Activated naive CD4-positive, alpha-beta T cell treated with anti-CD3 and anti-CD28 coated beads for 36 hours (primary cell): ENCODE measurements at places on chromosomes 1 and 21.

DNA sequence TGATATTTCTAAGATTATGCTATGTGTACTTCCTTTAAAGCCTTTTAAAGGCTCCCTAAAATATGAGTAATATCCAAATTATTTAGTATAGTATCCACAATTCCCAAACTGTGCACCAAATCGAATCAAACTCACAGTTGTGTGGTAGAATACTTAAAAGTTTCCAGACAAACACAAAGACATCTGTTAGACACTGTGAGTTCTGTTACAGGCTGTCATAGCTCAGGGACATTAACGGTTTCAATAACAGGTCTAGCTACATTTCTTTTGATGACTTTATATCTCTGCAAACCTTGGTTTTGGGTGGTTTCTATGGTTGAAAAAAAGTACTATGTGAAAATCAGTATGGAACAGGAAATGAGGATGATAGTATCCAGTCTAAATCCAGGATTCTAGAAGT, 36.9 kb upstream of the NEK7 start:
- no peaks in the 10 kb centered on the region for H3K27me3 ChIP-seq
- no peak overlapping the region for H3K4me3 ChIP-seq
- H3K27ac ChIP-seq = no peak overlapping the region

- no peak overlapping the region for H3K4me3 ChIP-seq
- no peak overlapping the region for H3K27ac ChIP-seq
- H3K36me3 ChIP-seq = no peaks in the 10 kb centered on the region
- peaks cover 49% of the 10 kb centered on the region for H3K27me3 ChIP-seq
- DNase-seq = no peak
- no peaks in the 10 kb centered on the region for H3K4me1 ChIP-seq
These were observed 14.1 kb downstream of the ZNF697 start for GRCh38 chr1:119634016-119634415.

- DNase-seq = no peak
- peaks cover 22% of the 10 kb centered on the region for H3K27me3 ChIP-seq
- H3K36me3 ChIP-seq = no peaks in the 10 kb centered on the region
These were observed 311.1 kb downstream of the AJAP1 start for GRCh38 chr1:4965346-4966075.

GRCh38 chr1:220189750-220190347, 82.4 kb downstream of the RAB3GAP2 start:
- H3K4me1 ChIP-seq = no peaks in the 10 kb centered on the region
- peaks cover 20% of the 10 kb centered on the region for H3K36me3 ChIP-seq
- no peak overlapping the region for H3K27ac ChIP-seq
- H3K4me3 ChIP-seq = no peak overlapping the region
- DNase-seq = no peak
- no peaks in the 10 kb centered on the region for H3K27me3 ChIP-seq

DNA sequence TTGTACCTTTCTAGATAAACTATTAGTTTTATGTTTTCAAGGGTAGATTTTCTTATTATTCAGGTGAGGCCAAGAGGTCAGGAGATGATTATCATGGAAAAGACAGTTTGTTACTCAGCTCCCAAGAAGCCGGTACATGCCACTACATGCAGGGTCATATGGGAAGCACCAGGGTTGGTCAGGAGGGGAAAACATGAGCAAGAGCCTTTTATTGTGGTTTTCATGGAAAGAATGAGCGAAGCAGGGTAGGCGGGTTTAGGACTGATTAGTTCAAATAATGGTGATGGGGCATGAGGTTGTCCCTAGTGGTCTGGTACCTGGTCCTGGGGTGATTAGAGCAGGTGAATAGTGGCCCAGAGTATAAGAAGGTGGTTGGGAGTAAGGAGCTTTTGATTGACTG, 189.9 kb downstream of the APP start:
- peaks cover 27% of the 10 kb centered on the region for H3K4me1 ChIP-seq
- no peak overlapping the region for H3K27ac ChIP-seq
- H3K36me3 ChIP-seq = peaks cover 19% of the 10 kb centered on the region
- H3K27me3 ChIP-seq = no peaks in the 10 kb centered on the region
- H3K4me3 ChIP-seq = no peak overlapping the region

DNA sequence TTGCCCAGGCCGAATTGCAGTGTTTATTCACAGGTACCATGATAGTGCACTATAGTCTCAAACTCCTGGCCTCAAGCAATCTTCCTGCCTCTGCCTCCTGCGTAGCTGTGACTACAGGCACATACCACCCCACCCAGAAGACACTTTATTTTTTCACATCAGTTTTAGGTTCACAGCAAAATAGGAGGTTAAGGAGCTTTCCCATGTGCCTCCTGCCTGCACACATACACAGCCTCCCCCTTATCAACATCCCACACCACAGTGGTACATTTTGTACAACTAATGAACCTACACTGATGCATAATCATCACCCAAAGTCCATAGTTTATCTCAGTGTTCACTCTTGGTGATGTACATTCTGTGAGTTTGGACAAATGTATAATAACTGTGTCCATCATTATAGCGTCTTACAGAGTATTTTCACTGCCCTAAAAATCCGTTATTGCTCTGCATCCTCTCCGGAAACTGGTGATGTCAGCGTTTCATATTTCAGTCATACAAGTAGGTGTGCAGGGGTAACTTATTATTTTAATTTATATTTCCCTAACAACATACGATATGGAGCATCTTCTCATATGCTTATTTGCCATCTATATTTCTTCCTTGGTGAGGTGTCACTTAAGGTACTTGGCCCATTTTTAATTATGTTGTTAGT, 23.2 kb downstream of the OR13G1 start:
- no peaks in the 10 kb centered on the region for H3K4me1 ChIP-seq
- no peak overlapping the region for H3K27ac ChIP-seq
- no peaks in the 10 kb centered on the region for H3K36me3 ChIP-seq
- H3K27me3 ChIP-seq = peaks cover 3% of the 10 kb centered on the region
- no peak for DNase-seq

GRCh38 chr1:17011439-17012307, at the start of gene ATP13A2:
ATP13A2 (minus strand) TSS chr1:17011928; CDS start chr1:17011738, 190 bp downstream.
- H3K4me3 ChIP-seq = peak within 1 kb of the TSS; percentile 81
- peaks cover 17% of the 10 kb centered on the region for H3K4me1 ChIP-seq
- no peak within 1 kb of the TSS for H3K27ac ChIP-seq

DNA sequence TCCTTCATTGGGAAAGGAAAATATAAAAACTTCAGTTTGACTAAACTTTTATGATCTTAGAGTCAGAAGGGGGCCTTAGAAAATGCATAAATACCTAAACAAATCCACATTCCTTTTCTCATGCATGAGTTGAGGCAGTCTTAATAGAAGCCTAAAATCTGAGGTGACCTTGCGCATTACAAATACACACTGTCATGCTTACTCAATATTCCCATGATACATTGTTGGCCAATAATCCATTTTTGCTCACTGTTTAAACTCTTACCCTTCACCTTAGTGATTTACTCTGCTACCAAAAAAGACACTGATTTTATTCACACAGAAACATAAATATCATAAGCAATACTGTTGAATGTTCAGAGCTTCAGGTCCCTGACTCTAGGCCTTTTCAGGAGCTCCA, 19.1 kb upstream of the TMCO1 start:
- H3K36me3 ChIP-seq = no peaks in the 10 kb centered on the region
- no peak for DNase-seq
- H3K4me3 ChIP-seq = no peak overlapping the region
- no peaks in the 10 kb centered on the region for H3K4me1 ChIP-seq
- no peak overlapping the region for H3K27ac ChIP-seq
- H3K27me3 ChIP-seq = peaks cover 4% of the 10 kb centered on the region

DNA sequence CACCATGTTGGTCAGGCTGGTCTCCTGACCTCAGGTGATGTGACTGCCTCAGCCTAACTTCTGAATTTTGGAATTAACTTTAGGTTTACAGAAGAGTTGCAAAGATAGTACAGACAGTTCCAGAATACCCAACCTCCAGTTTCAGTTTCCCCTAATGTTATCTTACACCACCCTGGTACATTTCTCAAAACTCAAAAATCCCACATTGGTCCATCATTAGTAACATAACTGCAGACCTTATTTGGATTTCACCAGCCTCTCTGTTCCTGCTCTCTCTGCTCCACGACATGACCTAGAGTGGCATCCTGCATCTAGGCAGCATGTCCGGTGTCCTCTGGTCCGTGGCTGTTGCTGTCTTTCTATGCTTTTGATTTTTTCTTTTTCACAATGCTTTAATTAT, 5.0 kb upstream of the ZC3H12A start:
- no peak for DNase-seq
- H3K4me1 ChIP-seq = peaks cover 27% of the 10 kb centered on the region
- H3K36me3 ChIP-seq = no peaks in the 10 kb centered on the region
- H3K4me3 ChIP-seq = no peak overlapping the region
- H3K27me3 ChIP-seq = no peaks in the 10 kb centered on the region

- no peaks in the 10 kb centered on the region for H3K36me3 ChIP-seq
- H3K27me3 ChIP-seq = peaks cover 2% of the 10 kb centered on the region
- H3K4me3 ChIP-seq = no peak overlapping the region
- H3K4me1 ChIP-seq = no peaks in the 10 kb centered on the region
- no peak overlapping the region for H3K27ac ChIP-seq
These were observed 21.3 kb upstream of the MNDA start for GRCh38 chr1:158809862-158810261.
